ENCODE measurements at places on chromosomes 2 and 18.

DNA sequence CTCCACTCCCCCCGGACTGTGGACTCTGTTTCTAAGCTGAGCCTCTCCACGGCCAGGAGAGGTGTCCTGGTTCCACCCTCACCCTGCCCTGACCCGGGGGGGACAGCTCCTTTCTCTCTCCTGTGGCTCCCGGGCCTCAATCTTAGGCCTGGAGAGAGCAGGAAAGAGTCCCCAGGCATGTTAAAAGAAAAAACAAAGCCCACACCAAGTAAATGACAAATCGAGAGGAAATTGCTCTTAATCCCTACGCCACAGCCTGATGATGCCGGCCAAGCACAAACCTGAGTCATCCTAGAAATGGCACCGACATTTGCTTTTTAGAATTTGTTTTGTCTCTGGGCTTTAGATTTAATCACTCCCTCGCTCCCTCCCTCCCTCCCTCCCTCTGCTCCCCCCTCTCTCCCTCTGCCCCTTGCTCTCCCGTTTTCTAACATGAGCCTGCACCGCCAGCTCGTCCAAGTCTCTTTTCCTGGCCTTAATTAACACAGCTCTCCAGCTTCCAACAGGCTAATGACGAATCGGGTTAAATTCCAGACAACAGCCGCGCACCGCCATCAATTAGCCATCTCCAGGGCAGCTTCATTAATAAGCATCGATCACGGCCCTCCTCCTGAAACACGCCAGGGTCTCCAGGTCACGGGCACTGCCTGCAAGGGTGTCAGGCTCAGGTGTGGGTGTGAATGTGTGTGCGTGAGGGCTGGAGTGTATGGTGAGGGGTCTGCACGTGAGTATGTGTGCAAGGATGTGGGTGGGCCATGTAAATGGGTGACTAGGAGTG, 230.8 kb downstream of the CELF4 start:
- DNase-seq = peak; percentile 58

DNA sequence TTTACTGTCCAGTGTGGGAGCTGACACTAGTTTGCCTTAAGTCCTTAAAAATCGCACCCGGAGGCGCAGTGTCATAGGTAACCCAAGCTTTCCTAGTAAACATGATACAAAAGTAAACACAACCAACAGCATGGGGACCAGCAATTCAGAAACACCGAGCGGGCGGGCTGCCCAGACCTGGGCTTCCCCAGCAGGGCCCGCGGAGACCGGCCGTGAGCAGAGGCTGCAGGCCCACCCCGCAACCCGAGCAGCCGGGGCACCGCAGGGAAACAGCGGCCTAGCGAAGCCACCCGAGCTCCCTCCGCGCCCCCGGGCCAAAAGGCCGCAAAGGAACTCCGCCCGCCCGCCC, 296 bp downstream of the TTC21B start:
- DNase-seq = no peak

GRCh38 chr2:207505728-207506127, 24.0 kb upstream of the CREB1 start:
- DNase-seq = peak; percentile 92

- DNase-seq = peak; percentile 63
These were observed 31.6 kb upstream of the TWIST2 start for GRCh38 chr2:238816291-238816690.

DNA sequence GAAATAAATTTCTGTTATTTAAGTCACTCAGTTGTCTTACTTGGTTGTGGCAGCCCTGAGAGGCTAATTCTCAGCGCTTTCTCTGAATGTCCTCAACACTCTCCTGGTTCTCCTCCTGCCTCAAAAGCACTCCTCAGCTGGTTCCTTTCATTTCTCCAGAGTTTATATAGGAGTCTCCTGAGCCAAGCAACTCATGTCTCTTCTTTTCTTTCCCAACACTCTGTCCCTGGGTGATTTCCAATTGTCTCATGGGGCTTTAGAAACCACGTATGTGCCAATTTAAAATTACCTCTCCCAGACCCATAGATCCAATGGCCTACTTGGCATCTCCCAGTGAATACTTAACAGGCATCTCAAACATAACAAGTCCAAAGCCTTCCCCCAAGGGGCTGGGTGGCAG, 184.3 kb downstream of the TTC32 start:
- no peak for DNase-seq

GRCh38 chr2:213490087-213490486, 205.8 kb downstream of the SPAG16 start:
- no peak for DNase-seq

DNA sequence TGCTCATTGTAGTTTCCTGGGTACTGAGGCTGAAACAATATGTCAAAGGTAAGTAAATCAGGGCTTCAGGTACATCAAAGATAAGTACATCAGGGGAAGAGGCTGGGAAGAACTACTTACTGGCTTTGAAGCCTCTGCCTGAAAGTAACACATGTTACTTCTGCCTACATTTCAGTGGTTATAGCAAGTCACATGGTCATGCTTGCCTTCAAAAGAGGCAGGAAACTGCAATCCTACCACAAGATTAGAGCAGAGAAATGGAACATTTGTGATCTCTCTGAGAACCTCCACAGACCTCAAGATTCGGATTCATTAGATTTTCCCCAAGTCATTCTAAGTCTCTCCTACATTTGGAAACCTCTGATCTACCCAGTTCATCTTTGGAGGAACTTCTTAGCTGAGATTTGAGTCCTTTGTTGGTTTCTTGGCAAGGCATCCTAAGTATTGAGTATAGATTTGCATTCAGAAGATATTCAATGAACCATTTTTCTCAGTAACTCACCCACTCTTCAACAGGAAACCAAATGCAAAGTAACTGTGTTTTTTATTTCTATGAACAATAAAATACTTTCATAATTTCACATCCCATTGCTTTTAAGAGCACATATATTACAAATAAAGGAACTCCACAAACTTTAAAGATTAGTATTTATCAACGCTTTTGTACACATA, 48.5 kb upstream of the CCDC195 start:
- no peak for DNase-seq

DNA sequence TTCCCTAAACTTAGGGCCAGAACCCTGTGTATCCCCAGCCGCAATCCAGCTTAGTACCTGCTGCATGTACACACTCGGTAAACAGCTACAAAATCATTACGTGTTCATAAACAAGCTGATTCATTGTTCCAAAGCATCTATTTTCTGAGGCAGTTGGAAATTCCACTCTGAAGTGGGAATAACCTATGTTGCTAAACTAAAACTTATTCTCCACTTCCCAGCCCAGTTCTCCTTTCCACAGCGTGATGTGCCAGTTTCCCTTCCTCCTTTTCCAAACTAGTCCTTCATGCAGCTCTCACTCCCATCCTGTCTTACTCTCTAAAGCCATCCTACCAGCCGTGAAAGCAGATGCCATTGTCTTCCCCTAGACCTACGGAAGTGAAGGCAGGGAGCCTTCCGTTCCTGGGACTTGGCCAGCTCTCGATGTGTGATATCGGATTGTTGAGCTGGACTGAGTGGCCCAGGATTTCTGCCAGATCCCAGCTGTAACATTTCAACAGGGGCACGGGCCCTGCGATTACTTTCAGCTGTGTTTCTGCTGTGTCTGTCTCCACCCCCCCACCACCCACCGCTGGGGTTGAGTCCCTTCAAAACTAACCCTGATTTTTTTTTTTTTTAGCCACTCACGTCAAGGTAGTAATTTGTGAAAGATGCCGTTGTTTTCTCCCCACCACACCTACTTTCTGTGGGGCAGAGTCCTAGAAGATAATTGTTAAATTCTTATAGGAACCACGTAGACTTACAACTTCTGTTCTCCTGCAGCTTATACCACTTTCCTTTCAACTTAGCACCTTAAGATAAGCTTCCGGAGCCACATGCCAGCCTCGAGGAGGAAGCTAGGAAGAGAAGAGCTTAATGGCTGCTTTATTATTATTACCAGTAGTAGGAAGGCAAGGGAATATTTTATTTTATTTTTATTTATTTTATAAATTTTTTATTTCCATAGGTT, 100.9 kb downstream of the CRIM1 start:
- DNase-seq = peak; percentile 88

- no peak for DNase-seq
These were observed 33.3 kb downstream of the NIF3L1 start for GRCh38 chr2:200922439-200922838.

- DNase-seq = no peak
These were observed 77.9 kb downstream of the OSBPL1A start for GRCh38 chr18:24319757-24320156.

DNA sequence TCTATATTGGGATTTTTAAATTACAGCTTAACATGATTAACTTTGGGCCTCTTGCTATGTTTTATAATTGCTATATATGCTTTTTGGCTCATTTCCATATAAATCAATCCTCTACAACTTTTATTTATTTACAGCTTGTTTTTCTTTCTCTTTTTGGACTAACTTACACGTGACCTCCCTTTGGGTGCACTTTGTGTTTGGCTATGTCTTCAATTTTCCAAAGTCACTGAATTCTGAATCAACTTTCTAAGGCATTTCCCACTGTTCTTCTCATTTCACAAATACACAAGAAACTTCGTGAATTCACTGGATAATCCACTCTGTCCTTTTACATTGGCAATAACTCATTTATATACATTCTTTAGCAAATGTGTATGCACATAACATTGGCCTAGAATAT, 5.4 kb upstream of the CPS1 start:
- DNase-seq = no peak

- DNase-seq = no peak
These were observed 16.6 kb downstream of the CYTIP start for GRCh38 chr2:157427003-157427921.

GRCh38 chr2:149099298-149099697, 60.8 kb downstream of the LYPD6B start:
- no peak for DNase-seq

- DNase-seq = peak; percentile 53
These were observed 332.1 kb downstream of the AGPS start for GRCh38 chr2:177724398-177725287.

GRCh38 chr2:69674316-69674670, 30.8 kb upstream of the AAK1 start:
- DNase-seq = no peak

DNA sequence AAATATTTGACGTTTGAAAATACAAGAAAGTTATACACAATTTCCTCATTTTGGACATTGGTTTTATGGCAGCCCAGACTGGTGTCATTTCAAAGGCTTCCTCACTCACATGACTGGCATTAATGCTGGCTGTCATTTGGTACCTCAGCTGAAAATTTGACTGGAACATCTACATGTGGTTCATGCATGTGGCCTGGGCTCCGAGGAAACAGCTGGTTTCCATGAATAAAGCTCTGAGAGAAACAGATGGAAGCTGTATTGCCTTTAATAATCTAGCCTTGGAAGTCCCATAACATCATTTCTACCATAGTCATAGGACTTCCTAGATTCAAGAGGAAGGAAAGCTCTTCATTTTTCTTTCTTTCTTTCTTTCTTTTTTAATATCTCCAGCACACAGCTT, 42.9 kb upstream of the RIT2 start:
- no peak for DNase-seq

DNA sequence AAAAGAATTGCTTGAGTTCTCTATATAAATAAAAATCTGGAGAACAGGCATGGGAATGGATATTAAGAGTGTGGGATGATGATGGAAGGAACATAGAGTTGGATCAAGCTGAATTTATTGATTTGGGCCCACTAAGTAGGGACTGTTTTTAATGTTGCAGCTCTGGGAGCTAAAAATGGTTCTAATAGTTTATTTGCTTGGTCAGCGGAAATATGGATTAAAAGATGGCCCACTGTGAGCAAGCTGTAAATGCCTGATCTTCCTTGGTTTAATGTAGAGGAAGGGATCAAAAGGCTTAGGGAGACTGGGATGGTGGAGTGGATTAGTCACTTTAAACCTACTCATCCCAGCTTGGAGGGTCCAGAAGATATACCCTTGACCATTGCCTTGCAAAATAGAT, 429.4 kb upstream of the NXPH2 start:
- no peak for DNase-seq

GRCh38 chr2:232795920-232796319, 19.6 kb upstream of the KCNJ13 start:
- DNase-seq = peak; percentile 9

DNA sequence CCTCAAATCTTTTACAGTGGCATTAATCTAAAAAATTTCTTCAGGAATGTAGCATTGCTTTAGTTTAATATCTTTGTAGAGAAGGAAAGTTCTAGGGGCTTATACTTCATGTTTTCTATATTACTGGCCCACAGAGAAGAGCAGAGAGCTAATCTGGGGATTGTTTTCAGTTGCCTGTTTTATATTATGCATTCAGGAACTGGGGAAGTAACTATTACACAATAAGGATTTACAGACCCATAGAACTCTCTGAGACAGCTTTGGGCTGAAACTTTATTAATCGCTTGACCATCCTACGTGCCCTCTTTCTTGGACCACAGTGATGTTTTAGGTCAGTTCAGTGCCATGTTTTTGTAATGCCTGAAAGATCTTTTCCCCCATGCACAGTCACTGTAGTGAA, 29.9 kb downstream of the BIRC6 start:
- no peak for DNase-seq

DNA sequence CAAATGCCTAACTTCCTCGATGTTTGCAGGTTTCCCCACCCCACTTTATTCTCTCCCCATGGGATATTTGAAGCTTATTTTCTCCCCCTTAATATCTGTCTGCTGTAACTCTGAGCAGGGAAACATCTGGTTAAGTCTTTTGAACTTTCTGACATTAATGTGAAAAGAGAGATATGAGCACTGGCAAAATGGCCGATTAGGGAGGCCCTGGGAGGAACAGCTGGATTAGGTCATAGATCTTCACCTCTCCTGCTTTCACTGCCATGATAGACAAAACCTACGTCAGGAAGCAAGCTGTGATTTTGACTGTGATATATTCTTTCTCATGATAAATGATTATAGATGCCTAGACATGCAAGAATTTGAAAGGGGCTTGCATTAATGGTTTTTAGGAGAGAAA, 43.6 kb downstream of the LYPD6B start:
- DNase-seq = no peak

GRCh38 chr2:222982010-222982908, 69.7 kb upstream of the KCNE4 start:
- DNase-seq = peak; percentile 91

DNA sequence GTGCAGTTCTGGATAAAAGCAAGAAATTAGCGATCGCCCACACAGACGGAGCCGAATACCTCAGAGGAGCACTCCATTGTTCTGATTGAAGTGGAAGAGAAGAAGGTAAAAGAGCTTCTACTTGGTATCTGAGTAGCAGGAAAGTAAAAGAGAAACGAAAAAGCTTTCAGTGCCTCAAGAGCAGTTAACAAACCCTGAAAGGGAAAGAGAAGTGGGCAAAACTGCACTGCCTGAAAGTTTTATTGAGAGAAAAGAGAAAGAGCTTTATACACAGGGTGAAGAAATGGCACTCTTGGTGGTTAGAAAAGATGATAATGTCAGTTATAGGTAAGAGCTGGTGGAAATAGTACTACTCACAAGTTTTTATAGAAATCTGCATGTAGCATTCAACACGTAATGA, 192.8 kb downstream of the CDCA7 start:
- DNase-seq = no peak

- no peak for DNase-seq
These were observed 219.8 kb downstream of the DPP10 start for GRCh38 chr2:114661971-114662939.
